ENCODE measurements at places on chromosomes 5 and 9.

- no peak for DNase-seq
Observed at GRCh38 chr9:41229408-41230401, 40.6 kb upstream of the ZNG1F start.

- no peak for DNase-seq
Observed at GRCh38 chr5:16066810-16067209, 112.8 kb downstream of the MARCHF11 start.

- DNase-seq, result no peak
Observed at GRCh38 chr5:167754501-167755021, 536.9 kb upstream of the WWC1 start.

DNA sequence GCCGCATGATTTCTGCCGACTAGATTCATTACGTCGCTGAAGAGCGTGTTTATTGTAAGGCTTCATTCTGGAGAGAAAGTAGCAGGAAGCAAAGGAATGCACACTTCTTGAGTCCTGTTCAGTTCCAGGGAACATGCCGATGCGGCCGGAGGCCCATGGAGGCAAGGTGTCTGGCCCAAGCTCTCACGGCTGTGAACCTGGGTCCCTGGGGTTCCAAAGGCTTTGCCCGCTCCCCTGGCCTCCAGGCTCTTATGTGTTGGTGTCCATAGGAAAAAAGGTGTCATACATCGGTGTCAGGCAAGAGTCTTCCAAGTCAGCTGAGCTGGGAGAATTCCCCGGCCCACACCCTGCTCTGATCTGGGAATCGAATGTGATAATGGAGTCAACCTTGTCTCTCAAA is 64.7 kb downstream of the WWC1 start:
- DNase-seq, result no peak

DNA sequence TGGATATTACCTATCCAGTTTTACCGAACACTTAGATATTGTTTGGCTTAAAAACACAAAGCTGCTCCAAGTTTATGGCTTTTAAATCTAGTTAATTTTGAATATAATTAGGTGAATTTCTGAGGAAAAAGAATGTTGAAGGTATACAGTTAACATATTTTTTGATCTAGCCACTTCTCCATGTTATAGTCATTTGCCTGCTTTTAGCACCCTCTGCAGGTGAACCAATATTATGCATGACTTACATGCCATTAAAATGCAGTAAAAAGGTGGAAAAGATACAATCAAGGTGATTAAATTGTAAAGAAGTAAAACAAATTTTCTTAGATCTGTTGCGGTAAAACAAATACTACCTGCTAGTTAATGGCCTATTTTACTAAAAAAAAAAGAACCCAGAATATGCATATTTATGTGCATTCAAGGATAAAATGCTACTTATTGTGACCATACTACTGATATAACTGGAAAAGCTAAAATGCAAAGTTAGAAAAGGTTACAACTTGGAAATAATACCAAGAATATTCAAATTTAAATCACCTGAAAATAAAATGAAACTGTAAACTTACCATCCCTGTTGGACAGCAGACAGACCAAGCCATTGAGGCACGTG is 132.1 kb downstream of the AP3B1 start:
- no peak for DNase-seq

DNA sequence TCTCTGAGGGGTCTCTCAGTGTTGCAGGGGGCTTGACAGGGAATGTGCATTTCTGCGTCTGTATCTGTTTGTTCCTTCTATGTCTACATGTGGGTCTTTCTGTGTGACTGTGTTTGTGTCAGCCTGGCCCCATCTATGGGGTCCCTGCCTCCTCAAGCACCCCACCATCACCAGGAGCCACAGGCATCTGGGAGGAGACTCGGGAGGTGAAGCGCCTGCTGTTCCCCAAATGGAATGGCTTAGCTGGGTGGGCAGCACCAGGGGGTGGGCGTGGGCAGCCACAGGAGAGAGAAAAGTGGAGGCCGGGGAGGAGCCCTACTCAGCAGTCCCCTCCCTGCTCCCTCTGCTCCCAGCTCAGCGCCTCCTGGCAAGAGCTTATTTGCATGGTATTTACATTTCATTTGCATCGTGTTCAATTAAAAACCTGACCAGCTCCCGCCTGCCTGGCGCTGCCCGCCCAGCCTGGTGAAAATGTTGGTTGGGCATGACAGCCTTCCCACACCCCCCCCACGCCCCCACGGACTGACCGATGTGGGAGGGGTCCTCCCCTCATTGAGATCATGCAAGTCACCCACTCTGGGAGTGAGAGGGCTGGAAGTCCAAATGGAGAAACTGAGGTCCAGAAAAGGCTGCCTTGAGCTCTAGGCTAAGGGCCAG is 50.5 kb downstream of the CXXC5 start:
- no peak for DNase-seq

DNA sequence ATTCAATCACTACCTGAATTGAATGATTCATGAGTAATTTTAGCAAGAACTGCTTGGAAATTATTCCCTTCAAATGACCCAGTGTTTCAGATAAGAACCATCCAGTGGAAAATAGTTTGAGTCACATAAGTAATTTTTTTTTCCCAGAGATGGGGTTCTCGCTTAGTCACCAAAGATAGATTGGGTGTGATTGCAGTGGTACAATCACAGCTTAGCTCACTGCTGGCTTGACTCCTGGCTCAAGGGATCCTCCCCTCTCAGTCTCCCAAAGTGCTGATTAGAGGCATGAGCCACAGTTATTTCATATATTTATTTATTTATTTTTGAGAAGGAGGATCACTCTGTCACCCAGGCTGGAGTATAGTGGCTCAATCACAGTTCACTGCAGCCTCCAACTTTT is 574.5 kb upstream of the ARRDC3 start:
- DNase-seq, result no peak

DNA sequence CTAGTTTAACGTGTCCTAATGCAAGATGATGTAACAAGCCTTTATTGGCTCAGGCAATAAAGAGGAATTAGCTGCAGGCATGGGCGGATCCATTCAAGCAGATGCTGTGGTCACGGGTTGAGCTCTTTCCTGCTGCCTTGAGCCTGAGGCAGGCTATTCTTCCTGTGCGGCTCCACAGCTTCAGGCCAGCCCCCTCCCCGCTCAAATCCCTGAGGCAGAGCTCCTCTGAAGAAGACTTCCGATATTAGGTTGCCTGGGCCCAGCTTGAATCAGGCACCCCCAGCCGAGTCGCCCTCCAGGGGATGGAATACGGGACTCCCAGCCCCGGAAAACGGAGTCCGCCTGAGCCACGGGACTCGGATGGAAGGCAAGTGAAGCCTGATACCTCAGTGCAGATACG is 95.0 kb upstream of the RUFY1 start:
- DNase-seq, result no peak

- DNase-seq, result peak; percentile 76
Observed at GRCh38 chr5:43007246-43007910, 32.7 kb downstream of the ANXA2R start.

- no peak for DNase-seq
Observed at GRCh38 chr9:81683238-81683637, 6.1 kb downstream of the TLE1 start.

DNA sequence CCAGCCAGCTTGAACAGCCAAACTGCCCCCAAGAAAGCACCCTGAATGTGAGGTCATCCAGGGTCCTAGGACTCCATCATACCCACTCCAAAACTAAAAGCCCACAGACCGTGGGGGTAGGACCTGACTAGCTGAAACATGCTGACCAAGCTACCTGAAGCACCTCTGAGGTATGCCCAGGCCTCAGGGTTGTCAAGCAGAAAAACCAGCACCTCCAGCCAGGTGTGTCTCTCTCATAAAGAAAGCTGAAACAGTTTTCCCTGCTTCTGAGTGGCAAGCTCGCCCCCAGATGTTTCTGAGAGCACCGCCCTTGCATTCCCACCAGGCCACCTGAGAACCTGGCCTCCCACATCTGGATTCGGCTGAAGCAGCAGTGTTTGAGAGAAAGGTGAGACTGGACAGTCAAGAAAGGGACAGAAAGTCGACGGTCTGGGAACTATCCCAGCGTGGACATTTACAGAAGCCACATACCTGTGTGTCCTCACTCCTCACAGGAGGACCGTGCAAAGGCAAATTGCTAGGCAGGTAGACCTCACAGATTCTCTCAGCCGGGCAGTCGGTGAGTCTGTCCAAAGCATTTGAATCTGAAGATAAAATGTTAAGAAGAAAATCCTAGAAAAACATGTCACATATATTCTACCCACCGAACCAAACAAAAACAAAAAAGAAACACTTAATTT is 155.6 kb upstream of the RASEF start:
- DNase-seq, result no peak

DNA sequence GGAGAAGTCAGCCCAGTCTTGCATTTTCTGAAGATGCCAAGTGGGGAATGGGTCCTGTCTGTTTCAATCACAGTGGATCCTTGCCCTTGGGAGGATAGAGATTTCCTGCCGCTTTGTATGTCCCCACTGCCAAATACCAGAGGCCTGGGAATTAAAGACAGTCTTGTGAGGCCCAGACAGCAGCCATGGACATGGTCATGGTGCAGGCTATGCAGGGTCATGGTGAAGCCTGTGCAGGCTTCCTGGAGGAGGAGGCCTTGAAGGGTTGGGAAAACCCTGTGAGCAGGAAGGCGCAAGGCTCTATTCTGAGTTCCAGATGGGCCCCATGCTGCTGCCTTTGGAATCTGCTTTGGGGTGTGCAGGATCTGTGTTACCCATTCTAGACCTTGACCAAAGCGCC is 57.3 kb upstream of the PITX1 start:
- no peak for DNase-seq

GRCh38 chr5:27701931-27702903 is 663.8 kb upstream of the CDH9 start:
- no peak for DNase-seq

DNA sequence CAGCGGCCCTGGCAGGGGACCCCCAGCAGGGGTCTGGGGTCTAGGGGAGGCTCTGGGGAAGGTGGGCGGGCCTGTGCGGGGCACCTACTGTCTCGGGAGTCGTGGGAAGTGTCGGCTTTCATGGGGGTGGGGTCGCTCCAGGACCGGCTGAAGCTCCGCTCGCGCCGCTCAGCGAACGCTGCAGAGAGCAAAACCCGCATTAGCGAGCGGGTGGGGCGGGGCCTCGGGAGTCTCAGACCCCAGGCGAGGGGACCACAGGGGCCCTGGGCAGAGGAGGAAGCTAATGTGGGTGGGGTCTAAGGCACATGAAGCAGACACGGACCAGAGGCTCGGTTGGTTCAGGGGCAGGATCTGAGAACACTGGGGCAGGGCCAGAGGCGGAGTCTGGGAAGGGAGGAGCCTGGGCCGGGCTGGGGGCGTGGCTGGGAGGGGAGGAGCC is 5.5 kb downstream of the NSMF start:
- DNase-seq, result peak; percentile 78

- DNase-seq, result no peak
Observed at GRCh38 chr5:151258816-151259215, 5.8 kb downstream of the GM2A start.

DNA sequence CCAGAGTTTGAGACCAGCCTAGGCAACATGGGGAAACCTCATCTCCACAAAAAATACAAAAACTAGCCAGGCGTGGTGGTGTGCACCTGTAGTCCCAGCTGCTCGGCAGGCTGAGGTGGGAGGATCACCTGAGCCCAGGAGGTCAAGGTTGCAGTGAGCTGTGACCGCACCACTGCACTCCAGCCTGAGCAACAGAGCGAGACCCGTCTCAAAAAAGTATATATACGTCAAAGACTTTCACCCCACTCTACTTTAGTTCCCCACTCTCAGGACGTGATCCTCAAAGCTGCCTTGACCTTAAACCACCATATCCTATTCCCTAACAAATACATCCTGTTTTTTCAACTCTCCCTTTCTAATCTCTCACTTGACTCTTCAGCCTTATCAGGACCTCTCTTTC is 41.0 kb downstream of the PCDHGC5 start:
- no peak for DNase-seq

DNA sequence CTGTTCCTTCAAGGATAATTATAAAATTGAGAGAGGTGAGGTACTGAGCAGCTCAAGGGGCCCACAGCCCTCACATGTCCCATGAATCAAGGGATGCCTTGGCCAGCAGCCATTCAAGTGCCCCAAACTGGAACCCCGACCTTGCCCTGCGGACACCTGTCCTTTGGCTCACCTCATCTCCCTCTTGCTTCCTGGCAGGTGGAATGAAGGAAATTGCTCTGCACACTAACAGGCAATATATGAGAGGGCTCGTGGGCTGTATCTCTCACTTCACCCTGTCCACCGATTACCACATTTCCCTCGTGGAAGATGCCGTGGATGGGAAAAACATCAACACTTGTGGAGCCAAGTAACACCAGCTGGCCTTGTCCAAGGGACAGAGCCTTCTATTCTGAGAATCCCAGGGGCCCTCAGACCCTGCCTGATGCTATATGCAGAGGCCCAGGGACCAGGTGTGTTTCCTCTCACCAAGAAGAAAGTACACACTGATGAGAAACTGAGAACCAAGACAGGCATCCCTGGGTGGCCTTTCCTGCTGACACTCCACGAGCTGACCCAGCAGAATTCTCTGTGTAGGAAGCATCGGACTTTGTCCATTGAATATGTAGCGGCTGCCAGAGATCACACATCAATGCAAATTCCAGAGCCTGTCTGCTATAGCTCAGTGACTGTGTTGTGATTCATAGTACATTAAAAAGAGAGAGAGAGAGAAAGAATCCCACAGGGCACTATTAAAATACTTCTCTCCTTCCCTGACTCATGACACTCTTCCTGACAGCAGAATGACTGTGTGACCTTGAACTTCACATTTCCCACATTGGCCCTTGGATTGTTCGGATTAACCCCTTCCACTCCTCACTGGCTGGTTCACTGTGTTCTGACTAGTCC is 92.6 kb downstream of the LIFR start:
- DNase-seq, result no peak

DNA sequence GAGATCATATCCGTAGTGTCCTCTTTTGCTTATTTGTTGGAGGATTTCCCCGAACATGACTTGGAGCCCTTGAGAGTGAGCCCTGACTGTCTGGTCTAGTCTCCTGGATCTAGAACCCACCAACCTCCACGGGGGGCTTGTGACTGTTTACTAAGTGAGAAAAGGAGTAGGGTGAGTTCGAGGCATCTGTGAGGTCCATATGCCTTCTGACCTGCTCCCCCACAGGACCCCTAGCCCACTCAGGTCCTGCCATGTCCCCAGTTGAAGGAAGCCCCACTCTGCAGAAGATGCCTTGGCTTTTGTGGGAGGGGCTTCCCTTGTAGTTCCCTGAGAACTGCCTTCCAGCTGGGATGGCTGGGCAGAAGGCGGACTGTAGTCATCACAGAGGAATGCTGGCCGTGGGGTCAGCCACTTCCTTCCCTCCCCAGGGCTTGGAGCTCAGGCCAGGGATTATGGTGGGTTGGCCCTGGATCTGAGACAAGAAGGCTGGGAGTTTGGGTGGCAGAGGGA is 7.0 kb upstream of the IRF1 start:
- DNase-seq, result no peak
